GM12864 (cell line): ENCODE measurements at places on chromosomes 3 and 15.

GRCh38 chr3:183775781-183776180 is 49.6 kb downstream of the MAP6D1 start:
- no peak for DNase-seq

GRCh38 chr3:111738790-111739189 is 120.3 kb upstream of the PHLDB2 start:
- DNase-seq, result no peak

- DNase-seq, result no peak
Measured at GRCh38 chr3:153072856-153073255, 89.2 kb upstream of the RAP2B start.

DNA sequence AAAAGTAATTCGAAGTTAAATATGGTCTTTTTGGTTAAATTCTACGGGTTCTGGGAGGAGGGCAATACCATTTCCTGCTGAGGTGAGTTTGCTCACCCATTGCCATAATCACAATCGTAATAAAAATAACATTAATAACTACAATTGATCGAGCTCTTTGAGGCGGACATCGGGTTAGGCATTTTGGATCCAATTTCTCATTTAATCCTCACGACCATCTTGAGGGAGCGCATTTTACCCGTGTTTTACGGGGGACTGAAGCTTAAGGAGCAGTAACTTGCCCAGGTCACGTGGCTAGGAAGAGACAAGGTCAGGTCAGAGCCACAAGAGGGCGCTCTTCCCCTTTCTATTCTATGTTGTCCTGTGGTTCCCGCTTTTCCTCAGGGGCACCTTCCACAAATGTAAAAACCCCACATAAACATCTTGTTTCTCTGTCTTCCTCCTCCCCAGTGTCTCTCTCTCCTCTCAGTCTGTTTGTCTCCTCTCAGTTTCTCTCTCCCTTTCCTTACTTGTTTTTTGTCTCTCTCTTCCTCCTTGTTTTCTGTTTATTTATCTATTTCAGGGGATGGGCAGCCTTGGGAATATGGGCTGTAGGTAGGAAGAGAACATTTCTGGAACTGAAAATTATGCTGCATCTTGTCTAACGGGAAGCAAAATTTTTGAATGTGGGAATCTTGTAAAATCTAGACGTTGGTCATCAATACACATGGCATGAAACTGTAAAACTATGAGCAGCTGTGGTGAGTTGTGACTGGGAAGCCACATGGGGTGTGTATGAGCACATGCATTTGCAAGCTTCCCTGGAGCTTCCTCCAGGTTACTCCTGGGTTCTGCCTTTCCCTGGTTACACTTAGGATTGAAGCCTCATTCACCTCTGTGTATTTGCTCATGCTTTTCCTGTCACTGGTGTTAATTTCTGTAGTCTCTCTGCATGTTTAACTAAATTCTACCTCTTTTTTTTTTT is 71.0 kb downstream of the SQOR start:
- peak; percentile 44 for DNase-seq

GRCh38 chr3:134471521-134472193 is 14.1 kb downstream of the ANAPC13 start:
- no peak for DNase-seq

- no peak for DNase-seq
Measured at GRCh38 chr15:88894348-88894818, 961 bp downstream of the HAPLN3 start.

GRCh38 chr3:56761887-56762651 is 39.7 kb downstream of the ARHGEF3 start:
- no peak for DNase-seq

DNA sequence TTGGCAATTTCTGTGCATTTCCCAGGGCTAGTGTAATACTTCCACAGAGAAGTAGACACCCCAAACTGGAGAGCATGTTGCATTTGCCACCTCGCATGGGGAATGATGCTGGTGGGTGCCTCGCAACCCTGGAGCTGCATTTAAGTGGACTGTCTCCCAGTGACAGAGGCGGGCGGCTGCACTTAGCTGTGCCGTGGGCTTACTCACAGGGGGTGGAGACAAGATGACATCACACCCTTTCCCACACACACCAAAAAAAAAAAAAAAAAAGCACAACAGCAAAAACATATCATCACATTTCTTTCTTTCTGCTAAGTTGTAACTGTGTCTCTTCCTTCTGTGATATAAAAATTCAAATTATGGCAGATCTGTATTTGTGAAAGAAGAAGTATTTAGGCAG is at the start of gene ABI3BP:
ABI3BP (minus strand) TSS at position 113 of the 400 bp plus-strand sequence; CDS start at position 76, 37 bp downstream.
- DNase-seq, result no peak

DNA sequence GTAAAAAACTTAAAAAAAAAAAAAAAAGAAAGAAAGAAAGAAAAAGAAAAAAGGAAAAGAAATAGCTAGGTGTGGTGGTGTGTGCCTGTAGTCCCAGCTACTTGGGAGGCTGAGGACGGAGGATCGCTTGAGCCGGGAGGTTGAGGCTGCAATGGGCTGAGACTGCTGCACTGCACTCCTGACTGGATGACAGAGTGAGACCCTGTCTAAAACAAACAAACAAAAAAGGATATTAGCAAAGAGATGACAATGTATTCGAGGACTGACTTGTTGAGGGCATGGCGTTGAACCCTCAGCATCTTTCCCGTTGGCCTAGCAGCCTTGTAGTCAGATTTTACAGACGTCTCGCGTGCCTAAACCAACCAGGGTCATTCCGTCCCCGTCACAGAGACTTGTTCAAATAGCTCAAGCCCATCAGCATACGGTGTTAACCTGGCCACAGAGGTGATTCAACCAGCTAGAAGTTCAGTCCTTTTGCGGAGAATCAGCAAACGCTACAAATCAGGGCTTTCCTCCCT is 528 bp upstream of the NIT2 start:
- no peak for DNase-seq

DNA sequence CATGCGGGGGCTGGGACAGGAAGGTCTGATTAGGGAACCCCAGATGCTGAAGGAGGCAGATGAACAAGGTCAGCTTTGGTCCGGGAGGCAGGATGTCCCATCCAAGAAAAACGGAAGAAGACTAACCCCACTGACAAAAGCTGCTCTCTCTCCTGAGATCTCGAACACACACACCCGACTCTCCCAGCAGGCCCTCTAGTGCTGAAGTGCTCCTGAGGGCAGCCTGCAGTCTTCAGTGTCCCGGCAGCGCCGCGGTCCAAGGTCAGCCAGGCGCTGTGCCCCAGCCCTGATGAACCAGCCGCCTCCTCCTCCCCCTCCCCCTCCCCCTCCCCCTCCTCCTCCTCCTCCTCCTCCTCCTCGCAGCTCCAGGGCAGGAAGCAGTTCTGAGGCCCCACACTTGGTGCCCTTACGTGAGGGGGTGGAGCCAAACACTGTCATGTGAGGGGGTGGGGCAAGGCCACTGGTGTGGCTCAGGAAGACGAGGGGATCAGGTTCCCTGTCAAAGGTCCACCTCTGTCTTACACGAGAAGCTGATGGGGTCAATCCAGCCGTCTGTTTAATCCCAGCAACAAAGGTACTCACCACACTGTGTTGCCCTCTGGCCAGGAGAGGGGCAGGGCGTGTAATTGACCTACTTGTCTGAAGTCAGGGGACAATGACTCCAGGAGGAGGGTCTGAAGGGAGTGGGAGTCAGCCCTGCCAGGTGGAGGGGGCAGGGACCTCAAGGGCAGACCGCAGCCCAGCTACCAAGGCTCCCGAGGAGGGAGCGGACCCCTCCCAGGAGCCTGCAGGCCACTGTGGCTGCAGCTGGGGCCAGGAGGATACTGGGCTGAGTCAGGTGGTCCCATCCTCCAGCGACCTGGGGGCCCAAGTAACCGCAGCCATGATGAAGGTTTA is 34.3 kb downstream of the PRR23E start:
- DNase-seq, result no peak

- DNase-seq, result no peak
Measured at GRCh38 chr3:173411375-173411973, 13.9 kb downstream of the NLGN1 start.

DNA sequence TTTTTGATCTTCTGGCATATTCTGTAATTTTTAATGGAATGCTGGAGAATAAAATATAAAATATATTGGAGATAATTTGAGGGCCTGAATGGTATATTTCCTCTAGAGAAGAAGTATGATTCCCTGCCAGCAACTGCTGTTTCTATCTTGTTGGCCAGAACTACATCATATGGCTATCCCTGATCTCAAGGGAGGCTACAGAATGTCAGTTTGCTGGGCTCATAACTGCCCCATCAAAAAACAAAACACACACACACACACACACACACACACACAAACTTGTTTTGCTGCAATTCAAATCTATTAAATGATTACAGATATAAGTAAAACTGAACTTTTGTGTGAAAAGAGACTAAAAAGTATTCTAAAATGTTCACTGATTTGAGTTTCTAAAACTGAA is 51.0 kb downstream of the RASA2 start:
- DNase-seq, result no peak

GRCh38 chr15:58934521-58934920 is 1.0 kb upstream of the SLTM start:
- no peak for DNase-seq

DNA sequence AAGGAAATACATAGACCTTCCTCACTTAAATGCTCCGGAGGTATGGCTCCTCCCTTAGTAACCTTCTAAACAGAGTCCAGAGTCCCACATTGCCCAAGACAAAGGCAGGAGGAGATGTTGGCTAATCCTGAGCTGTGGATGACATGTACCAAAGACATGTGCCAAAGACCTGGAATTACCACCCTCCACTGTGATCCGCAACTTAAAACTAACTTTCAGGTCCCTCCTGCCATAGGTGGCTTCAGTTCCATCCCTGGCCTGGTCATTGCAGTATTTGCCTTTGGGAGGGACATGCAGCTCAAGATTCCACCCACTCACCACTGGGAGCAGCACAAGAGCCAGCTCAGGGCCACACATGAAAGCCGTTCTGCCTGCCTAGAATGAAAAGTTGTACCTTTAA is 28.0 kb downstream of the MYZAP start:
- DNase-seq, result no peak

- no peak for DNase-seq
Measured at GRCh38 chr3:23877329-23877980, 39.3 kb downstream of the NKIRAS1 start.

- no peak for DNase-seq
Measured at GRCh38 chr3:128707928-128708494, 18.0 kb upstream of the RAB7A start.

DNA sequence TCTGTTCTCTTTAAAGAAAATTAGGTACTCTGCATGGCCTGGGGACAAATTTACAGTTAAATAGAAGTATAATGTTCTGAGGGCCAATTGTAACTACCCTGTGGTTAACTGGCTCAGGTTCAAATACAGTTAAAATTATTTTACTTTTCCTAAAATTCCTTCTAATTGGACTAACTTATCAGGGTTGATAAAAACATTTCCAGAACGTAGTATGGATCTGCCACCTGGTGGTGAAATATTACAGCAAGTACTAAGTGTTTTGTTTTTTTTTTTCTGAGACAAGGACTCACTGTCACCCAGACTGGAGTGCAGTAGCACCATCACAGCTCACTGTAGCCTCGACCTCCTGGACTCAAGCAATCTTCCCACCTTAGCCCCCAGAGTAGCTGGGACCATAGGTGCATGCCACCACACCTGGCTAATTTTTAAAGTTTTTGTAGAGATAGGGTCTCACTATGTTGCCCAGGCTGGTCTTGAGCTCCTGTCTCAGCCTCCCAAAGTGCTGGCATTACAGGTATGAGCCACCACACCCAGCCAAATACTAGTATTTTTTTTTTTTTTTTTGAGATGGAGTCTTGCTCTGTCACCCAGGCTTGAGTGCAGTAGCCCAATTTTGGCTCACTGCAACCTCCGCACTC is 29.2 kb downstream of the NEO1 start:
- peak; percentile 8 for DNase-seq

GRCh38 chr15:100716456-100717085 is 114.2 kb downstream of the ASB7 start:
- DNase-seq, result no peak

DNA sequence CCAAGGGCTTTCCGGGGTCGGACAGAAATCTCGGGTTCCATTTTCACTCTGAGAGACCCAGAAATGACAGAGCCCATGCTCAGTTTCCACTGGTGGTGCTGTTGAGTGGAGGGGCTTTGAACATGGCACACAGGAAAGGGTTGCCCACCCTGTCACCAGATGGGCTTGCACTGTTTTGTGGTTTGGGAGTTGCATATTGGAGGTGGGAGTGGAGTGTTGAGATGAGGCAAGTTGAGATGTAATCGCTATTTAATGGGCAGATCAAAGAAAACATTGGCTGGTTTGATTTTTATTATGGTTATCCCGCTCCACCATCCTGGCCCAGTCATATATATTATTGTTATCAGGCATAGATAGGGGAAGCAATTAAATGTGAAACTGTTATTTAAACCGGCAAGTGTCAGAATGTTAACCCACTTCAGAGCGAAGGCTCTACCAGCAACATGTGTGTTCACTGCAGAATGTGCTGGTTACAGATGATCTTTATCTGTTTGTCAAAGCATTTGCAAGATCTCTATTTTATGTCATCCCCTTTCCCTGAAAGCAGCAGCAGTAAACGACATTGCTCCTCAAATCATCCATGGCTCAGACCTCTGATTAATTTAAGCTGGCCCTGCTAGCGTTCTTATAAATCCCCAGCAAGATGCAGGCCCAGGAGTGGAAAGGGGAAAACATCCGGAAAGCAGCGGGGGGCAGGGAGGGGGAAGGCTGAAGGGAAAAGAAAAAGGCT is 58.3 kb upstream of the TSEN2 start:
- no peak for DNase-seq

DNA sequence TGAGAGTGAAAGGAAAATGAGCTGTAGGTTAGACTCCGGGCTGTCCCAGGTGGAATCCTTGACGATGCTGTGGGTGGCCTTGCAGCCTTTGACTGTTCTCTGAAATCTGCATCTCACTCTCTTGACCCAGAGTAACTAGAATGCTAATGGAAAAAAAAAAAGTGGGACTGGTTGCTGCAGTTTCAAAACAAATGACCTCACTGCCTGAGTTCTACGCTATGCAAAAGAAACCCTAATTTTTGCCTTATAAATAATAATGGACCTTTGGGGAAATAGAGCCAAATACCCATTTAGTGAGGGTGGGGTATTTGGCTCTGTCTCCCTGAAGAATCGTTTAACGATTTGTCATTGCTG is 309.7 kb upstream of the C2CD4B start:
- no peak for DNase-seq

GRCh38 chr3:98563661-98564281 is 29.6 kb downstream of the CPOX start:
- DNase-seq, result no peak

DNA sequence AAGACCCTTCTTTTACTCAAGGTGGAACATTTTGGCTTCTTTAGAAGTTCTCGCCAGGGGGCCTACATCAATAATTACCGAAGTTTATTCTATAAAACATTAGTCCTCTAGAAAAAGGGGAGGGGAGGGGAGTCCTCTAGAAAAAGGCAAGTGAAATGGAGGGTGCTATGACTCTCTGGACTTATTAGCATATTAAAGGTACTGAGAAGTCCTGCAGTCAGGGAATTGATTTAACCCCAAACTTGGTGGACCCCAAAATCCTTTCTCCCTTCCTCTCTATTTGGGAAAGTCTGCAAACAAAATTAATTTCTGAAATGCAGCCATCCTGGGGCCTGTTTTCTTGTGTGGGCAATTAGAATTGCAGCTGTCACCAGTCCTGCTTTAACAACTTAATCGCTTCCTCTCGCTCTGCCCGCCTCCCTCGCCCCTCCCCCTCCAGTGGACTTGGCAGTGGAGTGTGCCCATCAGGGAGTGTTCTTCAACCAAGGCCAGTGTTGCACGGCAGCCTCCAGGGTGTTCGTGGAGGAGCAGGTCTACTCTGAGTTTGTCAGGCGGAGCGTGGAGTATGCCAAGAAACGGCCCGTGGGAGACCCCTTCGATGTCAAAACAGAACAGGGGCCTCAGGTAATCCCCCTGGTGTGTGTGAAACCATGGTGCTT is 18.9 kb upstream of the LRRK1 start:
- DNase-seq, result no peak
